Activated CD4-positive, alpha-beta memory T cell treated with anti-CD3 and anti-CD28 coated beads, Interleukin-2, amount 10 ng/mL, durations not matched to agents 7 days and 5 days (primary cell): ENCODE measurements at places on chromosomes 13 and 19.
A peak's percentile ranks its signal among the peaks of the same experiment; 100 is the strongest.

- DNase-seq: no peak
Observed at GRCh38 chr19:49453757-49454240, 774 bp downstream of the ALDH16A1 start.

DNA sequence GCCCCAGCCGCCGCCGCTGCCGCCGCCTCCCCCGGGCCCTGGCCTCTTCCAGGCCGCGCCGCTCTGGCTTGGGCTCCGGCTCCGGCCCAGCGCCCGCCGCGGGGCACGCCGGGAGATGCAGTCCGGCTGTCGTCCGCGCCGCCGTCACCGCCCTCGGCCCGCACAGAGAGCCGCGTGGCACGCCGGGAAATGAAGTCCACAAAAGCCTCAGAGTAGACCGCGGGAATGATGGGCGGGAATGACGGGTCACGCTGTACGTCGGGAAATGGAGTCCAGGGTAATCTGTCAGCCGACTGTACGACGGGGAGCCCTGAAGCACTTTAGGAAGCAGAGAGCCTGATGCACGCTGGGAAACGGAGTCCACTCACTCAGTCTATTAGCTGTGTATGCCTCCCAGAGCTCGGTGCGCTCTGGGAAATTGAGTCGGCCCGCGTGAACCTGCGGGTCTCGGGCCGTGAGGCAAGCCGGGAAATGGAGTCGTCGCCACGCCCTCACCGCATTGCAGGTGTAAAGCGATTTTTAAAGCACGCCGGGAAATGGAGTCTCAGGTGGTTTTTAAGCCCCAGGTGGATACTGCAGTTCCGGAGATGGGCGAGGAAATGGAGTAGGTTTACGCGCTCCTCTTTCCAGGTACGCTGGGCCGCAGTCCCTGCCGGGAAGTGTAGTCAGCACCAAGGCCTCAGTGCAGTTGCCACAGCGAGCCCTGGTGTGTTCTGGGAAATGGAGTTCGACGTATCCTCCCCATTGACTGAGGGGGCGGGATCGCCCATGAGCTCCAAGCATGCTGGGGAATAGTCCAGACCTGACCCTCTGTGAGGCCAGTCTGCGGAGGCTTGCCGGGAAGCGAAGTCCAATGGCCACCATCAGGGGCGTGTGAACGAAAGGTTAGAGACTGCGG, at the start of gene GSK3A:
Gene GSK3A, minus strand, starts transcription at position 91 of the 898 bp plus-strand sequence. CDS start 137 bp downstream, outside the sequence.
- peak; percentile 97 for DNase-seq

DNA sequence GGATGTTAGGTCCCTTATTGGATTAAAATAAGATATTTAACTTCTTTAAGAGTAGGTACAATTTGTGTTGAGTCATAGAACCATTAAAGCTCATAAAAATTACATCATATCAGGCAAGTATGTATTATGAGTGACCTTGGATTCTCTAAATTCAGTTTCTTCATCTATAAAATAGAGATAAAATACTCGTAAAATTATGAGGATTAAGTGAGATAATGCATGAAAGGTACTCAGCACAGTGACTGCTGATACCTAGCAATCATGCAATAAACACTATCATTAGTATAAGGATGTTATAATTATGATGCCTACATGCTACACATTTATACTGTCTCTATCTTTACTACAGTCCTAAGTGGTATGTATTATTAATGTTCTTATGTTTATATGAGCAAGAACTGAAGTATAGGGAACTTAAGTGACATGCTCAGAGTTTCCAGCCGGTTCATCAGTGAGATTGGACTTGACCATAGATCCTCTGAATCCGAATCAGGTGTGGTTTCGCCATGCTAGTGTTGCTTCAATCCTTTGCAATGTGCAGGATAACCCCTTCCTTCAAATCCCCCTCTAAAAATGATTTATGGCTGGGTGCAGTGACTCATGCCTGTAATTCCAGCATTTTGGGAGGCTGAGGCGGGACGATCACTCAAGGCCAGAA, 22.9 kb upstream of the FRY start:
- no peak for DNase-seq

- DNase-seq: no peak
Observed at GRCh38 chr19:38710416-38710702, 33.9 kb downstream of the CAPN12 start.

- DNase-seq: no peak
Observed at GRCh38 chr19:35027851-35028599, 2.2 kb upstream of the SCN1B start.

DNA sequence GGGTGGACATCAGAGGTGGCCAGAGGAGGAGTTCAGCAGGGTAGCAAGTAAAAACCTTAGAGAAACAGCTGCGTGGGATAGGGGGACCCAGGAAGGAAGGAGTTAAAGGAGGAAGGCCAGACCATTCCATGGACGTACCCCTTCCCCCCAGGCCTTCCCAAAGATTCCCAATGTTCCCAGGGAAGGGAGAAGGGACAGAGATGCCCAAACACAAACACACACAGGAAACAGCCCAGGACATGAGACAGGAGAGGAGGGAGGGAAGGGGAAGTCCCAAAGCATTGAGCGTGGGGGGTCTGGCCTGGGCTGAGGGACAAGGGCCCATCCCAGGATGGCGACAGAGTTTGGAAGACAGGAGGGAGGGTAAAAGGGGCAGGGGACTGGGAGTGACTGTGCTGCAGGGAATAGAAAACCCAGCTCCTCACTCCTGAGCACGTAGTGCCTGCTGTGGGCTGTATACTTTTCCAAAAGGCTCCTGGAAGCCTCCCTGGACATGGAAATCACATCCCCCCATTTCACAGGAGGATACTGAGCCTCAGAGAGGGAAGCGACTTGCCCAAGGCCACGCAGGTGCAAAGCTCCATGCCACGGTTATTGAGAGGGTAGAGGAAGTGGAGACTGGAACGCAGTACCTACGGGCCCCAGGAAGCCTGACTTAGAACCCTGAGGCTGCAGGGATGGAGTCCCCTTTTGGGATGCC, 1.1 kb downstream of the SYDE1 start:
- DNase-seq: no peak

DNA sequence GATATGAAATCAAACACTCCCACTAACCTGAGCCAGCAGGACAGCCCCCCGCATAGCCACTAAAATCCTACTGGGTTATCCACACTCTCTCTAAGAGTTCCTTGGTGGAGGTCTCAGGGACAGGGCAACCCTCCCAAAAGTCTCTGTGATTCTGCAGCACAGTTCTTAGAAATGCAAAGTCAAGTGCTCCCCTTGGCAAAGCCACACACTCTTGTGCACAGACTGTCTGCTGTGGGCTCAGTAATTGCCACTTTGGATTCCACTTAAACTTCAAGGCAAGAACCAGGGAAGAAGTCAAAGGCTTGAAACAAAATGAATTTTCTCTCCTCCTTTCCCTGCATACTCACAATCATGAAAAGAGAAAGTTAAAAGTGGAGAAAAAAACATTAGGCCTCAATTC, 61.5 kb downstream of the DOCK9 start:
- DNase-seq: no peak

GRCh38 chr19:13284929-13285928, 135.0 kb downstream of the IER2 start:
- DNase-seq: no peak

GRCh38 chr13:94033830-94034642, 445.4 kb downstream of the DCT start:
- DNase-seq: no peak

- DNase-seq: no peak
Observed at GRCh38 chr13:61766667-61767058, 351.0 kb upstream of the PCDH20 start.

- DNase-seq: peak; percentile 94
Observed at GRCh38 chr19:18000915-18001776, 6.8 kb upstream of the ARRDC2 start.

DNA sequence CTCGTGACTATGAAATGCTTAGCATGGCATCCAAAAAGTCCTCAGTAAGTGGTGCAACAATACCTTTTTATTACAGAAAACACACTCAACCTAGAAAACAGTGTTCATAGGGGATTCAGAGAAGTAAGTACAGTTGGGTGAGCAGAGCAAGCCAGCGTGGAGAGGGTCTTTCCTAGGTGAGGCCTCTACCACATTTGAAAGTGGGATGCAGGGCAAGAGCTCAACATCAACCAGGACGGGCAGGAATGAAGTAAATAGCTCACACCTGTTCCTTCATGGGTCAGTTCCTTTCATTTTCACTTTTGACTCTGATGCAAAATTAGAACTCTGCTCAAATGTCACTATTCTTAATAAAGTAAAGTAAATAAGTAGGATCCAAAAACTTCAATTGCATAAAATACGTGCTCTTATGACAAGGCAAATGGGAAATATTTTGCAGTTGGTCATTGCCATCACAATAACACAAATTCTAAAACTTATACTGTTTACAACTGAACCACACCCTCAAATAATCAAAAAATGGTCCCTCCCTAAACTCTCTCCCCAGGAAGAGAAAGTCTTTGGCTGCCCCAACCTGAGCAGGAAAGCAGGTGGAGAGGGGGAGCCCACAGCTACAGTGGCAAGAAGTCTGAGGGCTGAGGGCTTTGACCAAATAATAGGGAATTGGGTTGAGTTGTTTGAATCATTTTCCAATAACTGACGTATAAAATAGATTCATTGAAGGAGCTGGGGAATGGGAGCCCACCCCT, 20.2 kb downstream of the CHAMP1 start:
- DNase-seq: no peak

DNA sequence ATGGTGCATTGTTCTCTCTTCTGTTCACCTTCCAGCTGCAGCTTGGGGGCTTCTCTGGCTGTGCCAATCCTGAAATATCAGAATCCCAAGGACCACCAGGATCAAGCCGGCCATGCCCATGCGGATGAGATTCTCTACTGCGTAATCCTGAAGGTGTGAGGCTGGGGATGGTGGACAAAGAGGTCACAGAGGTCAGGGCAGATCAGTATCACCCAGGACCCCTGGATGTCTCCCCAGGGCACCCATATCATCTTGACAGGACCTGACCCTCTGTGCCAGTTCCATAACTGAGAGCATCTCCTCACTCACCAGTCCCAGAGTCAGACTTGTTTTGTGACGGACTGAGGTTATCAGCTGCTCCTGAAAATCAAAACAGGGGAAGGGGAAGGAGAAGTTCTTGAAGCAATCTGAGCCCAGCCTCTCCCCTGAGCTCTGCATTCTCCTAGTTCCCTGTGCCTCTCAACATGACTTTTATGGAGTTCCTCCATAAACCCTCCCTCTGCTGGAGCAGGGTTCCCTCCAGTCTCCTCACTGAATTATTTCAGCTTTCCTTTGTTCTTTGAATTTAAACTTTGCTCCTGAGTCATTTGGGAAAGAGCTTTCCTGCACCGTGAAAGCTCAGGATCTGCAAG, 5.5 kb downstream of the LILRA5 start:
- no peak for DNase-seq

DNA sequence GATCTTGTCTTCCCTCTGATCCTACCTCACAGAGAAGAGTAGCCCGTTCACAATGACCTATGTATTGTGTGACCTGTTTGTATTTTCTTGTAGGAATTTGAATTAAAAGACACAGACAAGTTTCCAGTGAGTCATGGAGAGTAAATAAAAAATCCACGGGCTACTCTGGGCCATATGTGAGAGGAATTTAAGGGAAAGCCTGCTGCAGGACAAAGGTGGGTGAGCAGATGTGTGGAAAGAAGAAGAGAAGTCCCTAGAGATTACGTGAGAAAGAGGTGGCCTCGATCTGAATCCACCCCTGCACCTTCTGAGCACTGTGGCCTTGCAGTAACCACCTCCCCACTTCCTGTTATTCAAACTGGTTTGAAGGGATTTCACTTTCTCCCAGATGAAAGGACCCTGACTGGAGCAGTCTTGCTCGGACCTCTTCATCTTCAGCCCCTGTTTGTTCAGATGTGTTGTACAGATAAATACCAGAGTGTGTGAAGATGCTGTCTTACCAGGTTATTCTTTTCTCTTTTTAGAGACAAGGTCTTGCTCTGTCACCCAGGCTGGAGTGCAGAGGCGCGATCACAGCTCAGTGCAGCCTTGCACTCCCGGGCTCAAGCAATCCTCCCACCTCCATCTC, 205.4 kb downstream of the PDS5B start:
- peak; percentile 35 for DNase-seq

- no peak for DNase-seq
Observed at GRCh38 chr13:35460061-35460460, 16.4 kb downstream of the MAB21L1 start.

DNA sequence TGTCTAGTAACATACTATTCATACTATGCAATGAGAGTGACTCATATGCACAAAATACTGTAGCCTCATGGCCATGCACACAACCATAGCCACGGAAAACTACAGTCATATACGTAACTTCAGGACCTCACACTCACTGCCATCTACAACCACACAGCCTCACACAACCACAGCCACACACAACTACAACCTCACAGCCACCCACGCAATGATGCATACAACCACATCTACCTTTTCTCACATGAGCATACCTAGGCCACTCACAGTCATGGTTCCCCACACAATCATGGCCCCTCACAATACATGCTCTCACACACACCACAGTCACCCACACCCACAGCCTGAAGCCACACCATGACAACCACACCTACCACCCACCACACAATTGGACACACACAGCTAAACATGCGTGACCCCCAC, 8.7 kb upstream of the TNFSF14 start:
- peak; percentile 50 for DNase-seq

- DNase-seq: no peak
Observed at GRCh38 chr19:4464815-4465581, 7.1 kb upstream of the HDGFL2 start.

GRCh38 chr19:6272411-6272791, 7.4 kb downstream of the MLLT1 start:
- no peak for DNase-seq

DNA sequence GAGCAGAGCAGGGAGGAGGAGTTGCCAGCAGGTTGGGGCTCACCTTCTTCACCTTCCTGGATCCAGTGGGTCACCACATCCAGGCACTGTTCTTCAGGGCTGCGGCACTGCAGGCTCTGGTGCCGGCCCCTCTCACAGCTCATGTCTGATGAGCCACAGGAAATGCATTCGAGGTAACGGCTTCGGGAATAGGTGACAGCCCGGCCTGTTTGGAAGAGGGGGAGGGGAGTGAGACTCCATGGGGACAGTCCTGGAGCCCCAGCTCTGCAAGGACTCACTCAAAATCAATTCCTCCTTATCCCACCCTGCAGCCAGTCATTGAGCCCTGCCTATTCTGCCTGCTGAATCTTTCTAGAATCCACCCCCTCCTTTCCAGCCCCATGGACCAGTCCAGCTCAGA, 13.5 kb downstream of the PLAUR start:
- no peak for DNase-seq

DNA sequence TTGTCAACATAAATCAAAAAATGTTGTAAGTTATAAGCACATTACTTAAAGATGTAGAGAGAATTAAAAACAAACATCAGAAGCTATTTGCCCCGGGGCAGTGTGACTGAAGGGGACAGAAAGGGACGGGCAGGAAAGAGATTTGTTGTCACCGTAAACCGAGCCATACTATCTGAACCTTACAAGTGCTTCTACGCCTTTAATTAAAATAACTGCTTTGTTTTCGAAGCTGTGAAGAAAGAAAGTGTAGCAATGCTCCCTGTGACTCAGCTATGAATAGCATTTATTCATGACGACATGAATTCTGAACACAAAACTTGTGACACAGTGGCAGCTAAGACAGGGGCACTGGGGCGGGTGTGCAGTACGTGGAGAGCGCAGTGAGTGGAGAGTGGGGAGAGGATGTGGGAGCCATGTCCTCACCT, 30.0 kb downstream of the ZNF787 start:
- DNase-seq: no peak

DNA sequence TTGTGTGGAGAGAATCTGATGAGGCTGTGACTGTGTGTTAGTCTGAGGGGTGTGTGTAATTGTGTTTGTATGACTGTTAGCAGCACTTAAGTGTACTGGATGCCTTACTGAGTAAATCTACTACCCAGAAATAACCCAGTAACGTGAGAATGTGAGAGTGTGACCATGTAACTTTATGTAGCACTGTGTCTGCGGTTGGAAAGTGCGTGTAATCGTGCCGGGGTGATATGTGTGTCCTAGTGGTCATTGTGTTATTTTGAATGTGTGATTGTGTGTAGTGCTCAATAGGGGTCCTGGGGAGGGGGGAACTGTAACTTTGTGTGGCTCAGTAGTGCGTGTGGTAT, 550 bp downstream of the ZNF383 start:
- no peak for DNase-seq
